ENCODE measurements at places on chromosomes 12 and 14. TPM values are rescaled to one million over a fixed set of nuclear protein-coding genes. Genes with fewer than 3 reads are reported as not detected.
A peak's percentile ranks its signal among the peaks of the same experiment; 100 is the strongest.

DNA sequence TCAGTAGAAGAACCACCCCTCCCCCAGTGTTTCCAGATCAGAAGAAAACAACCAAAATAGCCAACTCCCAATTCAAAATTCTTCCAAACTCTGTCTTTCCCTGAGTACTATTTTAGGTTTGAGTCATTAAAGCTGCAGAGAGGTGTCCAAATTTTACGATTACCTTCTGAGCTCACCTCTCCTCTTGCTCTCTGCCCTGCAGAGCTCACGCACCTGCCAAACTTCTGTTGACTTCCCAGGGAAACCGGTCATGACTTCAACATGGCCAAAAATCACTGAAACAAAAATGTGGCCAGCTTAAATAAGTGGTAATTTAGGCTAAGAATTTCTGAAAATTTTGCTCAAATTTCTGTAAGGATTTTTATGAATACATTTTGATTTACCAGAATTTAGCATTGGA is 70.9 kb upstream of the OTX2 start:
- H3K4me1 ChIP-seq, result no peaks in the 10 kb centered on the region
- peaks cover 2% of the 10 kb centered on the region for H3K27me3 ChIP-seq
- no peak overlapping the region for H3K4me3 ChIP-seq
- DNase-seq, result no peak
- no peak overlapping the region for H3K27ac ChIP-seq
- H3K36me3 ChIP-seq, result no peaks in the 10 kb centered on the region

GRCh38 chr12:57276935-57277563 is 26.1 kb upstream of the STAC3 start:
- no peaks in the 10 kb centered on the region for H3K27me3 ChIP-seq
- peaks cover 58% of the 10 kb centered on the region for H3K36me3 ChIP-seq
- H3K27ac ChIP-seq, result no peak overlapping the region
- H3K4me1 ChIP-seq, result peaks cover 21% of the 10 kb centered on the region
- no peak overlapping the region for H3K4me3 ChIP-seq
- DNase-seq, result peak; percentile 67

- H3K4me1 ChIP-seq, result no peaks in the 10 kb centered on the region
- H3K27ac ChIP-seq, result no peak overlapping the region
- H3K27me3 ChIP-seq, result peaks cover 4% of the 10 kb centered on the region
- DNase-seq, result no peak
- no peak overlapping the region for H3K4me3 ChIP-seq
- H3K36me3 ChIP-seq, result no peaks in the 10 kb centered on the region
Observed at GRCh38 chr12:40063414-40063813, 42.5 kb downstream of the SLC2A13 start.

DNA sequence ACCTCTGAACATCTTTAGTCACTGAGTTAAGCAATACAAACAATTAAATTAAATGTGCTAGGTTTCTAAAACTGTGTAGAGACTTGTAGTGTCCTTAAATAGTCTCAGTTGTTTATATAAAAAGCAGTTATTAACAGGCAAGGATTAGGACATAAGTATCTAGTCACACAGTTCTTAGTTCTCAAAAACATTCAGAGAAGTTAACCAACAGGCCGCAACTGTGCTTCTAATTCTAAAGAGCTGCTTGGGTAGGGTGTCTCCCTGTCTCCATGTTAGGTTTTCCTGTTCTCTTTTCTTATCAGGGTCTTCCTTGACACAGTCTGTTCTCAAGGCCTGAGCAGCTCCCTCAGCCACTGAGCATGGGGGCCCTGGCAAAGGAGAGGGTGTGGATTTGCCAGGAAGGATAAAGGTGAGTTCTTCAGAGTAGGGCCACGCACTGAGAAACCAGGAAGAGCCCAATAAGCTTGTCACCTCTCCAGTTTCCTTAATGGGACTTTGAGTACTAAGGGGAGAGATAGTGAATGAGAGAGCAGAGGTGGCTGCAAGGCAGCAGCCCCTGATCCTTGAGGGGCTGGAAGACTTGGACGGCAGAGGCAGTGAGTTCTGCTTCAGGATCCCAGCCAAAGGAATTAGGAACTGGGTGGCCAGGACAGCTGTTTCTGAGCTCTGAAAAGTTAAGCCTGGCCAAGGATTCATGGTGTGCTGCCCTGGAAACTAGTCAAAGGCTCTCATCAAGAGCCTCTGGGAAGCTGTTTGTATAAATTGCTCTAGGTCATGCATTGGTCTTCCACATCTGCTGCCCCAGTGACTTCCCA is 177.3 kb downstream of the MYRFL start:
- H3K36me3 ChIP-seq, result no peaks in the 10 kb centered on the region
- H3K27ac ChIP-seq, result no peak overlapping the region
- DNase-seq, result peak; percentile 22
- no peaks in the 10 kb centered on the region for H3K4me1 ChIP-seq

GRCh38 chr12:57419495-57419894 is 11.3 kb downstream of the R3HDM2 start:
- H3K4me1 ChIP-seq, result peaks cover 5% of the 10 kb centered on the region
- no peak for DNase-seq
- no peak overlapping the region for H3K4me3 ChIP-seq
- H3K27me3 ChIP-seq, result no peaks in the 10 kb centered on the region
- peaks cover 31% of the 10 kb centered on the region for H3K36me3 ChIP-seq

DNA sequence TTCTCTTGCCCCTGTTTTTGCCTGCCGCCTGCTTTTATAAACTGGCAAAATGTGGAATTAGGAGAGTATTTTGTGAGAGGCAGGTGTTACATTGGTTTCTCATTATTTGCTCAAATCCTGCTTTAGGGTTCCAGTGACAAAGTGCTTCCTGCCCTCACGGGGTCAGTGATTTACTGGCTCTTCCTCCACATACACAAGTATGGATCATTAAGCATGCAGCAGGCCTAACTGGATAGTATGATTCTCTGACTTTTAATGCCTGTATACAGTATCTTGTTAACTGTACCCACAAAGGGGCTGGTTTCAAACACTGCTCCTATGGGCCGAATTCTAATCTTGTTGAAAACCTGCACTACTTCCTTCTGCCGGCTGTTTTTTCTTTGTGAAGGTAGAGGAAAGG is 63.2 kb downstream of the PTCSC3 start:
- H3K27me3 ChIP-seq, result peaks cover 4% of the 10 kb centered on the region
- no peaks in the 10 kb centered on the region for H3K4me1 ChIP-seq
- H3K27ac ChIP-seq, result no peak overlapping the region
- no peak overlapping the region for H3K4me3 ChIP-seq

DNA sequence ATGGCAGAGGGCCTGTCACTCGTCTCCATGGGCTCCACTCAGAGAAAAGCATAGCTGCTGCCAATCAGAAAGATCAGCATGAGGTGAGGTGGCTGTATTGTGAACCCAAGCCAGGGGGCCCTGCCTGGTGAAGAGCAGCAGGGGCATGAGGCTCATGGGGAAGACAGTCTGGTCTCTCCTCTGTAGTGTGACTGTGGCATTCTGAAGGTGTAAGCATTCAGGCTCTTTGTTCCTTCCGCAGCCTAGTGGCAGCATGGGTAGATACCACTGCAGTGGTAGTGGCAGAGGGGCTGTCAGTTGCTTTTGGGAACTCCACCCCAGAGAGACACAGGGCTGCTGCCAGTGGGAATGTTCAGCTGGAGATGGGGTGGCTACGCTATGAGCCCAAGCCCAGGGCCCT is 5.1 kb upstream of the CLEC4D start:
- no peak overlapping the region for H3K27ac ChIP-seq
- peaks cover 42% of the 10 kb centered on the region for H3K27me3 ChIP-seq
- H3K36me3 ChIP-seq, result no peaks in the 10 kb centered on the region
- no peaks in the 10 kb centered on the region for H3K4me1 ChIP-seq
- DNase-seq, result no peak

GRCh38 chr14:57009585-57010515 is 199.6 kb upstream of the OTX2 start:
- no peak for DNase-seq
- H3K36me3 ChIP-seq, result peaks cover 1% of the 10 kb centered on the region
- H3K27me3 ChIP-seq, result peaks cover 14% of the 10 kb centered on the region

DNA sequence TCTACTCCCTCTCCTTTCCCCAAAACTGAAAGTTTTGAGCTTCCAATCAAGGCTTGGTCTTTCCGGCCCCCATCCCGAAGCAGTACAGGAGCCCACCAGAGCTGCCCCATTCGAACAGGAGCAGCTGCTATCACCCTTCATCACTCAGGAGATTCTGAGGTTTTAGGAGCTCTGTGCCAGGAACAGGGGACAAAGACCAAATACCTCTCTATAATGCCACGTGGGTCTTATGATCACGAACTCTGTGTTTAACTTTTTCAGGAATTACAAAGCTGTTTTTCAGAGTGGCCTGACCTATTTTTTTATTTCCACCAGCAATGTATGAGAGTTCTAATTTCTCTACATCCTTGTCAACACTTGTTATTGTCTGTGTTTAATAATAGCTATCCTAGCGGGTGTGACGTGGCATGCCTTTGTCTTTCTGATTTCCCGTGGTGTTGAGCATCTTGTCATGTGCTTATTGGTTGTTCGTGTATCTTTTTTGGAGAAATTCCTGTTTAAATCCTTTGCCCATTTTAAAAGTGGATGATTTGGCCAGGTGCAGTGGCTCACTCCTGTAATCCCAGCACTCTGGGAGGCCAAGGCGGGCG is 21.7 kb downstream of the COA8 start:
- no peaks in the 10 kb centered on the region for H3K27me3 ChIP-seq
- H3K27ac ChIP-seq, result peak overlapping the region; percentile 66
- DNase-seq, result no peak

Gene TMEM132C
- not detected for total RNA-seq

Gene GPRC5A
- total RNA-seq, result not detected

Gene RDH16
- total RNA-seq, result 0.42 TPM

Gene GPR68
- total RNA-seq, result 4.9 TPM

Gene DAO
- not detected for total RNA-seq

Measured in activated CD4-positive, alpha-beta T cell treated with anti-CD3 and anti-CD28 coated beads, Interleukin-2, amount 10 ng/mL, durations not matched to agents 24 days and 14 days (primary cell).